B cell (primary cell): ENCODE measurements at places on chromosomes 2 and 18.

GRCh38 chr2:53317861-53318260 is 449.7 kb upstream of the CHAC2 start:
- no peaks in the 10 kb centered on the region for H3K4me1 ChIP-seq
- no peak overlapping the region for H3K27ac ChIP-seq
- H3K27me3 ChIP-seq = no peaks in the 10 kb centered on the region
- no peak overlapping the region for H3K4me3 ChIP-seq

DNA sequence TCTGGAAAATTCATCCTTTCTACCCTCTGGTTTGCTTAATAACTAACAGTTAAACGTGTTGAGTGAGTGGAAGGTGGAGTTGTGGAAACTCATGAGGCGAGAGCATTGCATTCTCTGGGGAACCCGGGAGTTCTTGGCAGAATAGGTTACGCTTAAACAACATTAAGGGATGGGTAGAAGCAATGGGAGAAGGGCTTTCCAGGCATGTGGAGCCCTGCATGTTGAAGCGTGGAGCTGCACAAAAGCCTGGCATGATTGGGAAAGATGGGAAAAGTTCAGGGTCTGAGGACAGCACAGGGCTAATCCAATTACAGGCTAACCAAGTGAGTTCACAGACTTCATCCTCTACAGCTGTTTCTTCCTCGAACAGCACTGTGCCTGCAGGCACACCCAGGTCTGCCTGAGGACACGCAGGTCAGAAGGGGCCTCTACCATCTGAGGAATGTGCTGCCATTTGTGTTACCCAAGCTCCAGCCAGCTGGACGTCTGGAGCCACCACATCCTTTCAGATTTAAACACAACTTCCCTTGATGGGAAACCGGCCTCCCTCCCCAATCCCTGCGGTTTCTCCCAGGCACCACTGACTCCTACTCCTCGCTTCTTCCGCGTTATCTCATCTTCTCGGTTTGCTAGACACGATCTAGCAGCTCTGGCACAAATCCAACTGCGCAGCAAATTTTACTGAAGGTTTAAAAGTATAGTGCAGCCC is 164.2 kb downstream of the ANTXR1 start:
- H3K4me3 ChIP-seq = no peak overlapping the region
- H3K27ac ChIP-seq = no peak overlapping the region
- H3K4me1 ChIP-seq = no peaks in the 10 kb centered on the region
- no peaks in the 10 kb centered on the region for H3K27me3 ChIP-seq

DNA sequence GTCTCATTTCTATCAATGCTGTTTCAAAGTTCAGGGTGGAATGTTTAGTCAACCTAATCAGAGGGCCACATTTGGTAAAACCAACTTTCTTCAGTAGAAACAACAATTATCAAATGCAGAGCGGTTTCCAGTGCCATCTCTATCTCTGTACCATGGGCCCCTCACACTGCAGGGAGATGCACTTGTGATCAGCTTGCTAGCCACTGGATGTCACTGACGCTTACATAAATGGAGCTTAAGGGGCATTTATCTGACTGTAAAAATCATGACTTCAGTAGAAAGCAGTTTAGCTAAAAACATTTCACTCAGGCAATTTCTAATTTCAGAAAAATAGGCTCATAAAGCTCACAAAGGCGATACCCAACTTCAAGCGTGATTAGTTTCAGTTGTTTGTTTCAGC is 678.0 kb downstream of the ZEB2 start:
- no peaks in the 10 kb centered on the region for H3K36me3 ChIP-seq
- H3K27ac ChIP-seq = no peak overlapping the region
- no peak overlapping the region for H3K4me3 ChIP-seq
- H3K27me3 ChIP-seq = no peaks in the 10 kb centered on the region
- DNase-seq = no peak

DNA sequence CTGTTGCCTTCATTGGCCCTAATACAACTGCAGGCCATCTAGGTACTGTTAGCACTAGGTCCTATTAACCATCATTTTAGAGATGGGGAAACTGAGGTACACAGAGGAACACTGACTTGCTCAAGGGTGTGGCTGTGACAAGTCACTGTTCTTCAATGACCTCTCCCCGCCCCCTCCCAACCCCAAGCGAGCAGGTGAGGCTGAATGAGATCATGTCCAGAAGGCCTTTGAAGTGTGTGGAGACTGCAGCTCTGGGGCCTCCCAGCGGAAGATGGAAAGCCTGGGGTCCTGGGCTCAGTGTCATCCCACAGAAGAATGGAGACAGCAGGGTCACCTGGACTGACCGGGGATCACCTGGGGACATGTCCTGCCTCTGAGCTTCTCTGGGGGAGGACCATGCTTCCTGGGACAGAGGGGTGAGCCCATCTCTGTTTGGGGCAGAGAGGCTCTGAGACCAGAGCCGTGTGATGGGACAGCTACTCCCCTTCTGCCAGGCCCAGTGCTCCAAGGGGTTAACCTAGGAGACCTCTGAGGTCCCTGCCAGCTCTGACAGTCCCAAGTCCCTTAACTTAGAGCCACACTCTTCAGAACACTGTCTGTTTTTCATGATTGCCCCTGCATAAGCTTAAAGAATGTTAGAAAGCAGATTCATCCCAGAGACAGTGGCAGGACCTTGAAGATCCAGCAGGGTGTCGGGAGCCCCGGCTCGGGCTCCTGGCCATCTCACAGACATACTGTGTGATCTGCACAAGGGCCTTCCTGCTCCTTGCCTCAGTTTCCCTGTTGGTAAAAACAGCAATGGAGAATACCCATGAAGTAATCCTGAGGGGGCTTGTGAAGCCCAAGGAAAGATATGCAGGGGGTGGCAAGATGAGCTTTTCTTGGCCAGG is 16.7 kb upstream of the FOSL2 start:
- H3K36me3 ChIP-seq = no peaks in the 10 kb centered on the region
- H3K27ac ChIP-seq = no peak overlapping the region
- no peak overlapping the region for H3K4me3 ChIP-seq
- H3K27me3 ChIP-seq = no peaks in the 10 kb centered on the region

DNA sequence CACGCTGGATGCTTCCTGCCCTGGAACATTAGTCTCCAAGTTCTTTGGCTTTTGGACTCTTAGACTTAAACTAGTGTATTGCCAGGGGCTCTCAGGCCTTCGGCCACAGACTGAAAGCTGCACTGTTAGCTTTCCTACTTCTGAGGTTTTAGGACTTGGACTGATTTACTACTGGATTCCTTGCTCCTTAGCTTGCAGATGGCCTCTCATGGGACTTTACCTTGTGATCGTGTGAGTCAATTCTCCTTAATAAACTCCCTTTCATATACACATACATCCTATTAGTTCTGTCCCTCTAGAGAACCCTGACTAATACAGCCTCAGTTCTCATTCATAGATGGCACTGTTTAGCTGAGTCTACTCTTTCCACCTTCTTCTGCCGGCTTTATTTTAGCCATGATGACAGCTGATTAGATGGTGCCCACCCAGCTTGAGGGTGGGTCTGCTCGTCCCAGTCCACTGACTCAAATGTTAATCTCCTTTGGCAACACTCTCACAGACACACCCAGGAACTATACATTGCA is 389.1 kb downstream of the NYAP2 start:
- H3K4me3 ChIP-seq = no peak overlapping the region
- no peak overlapping the region for H3K27ac ChIP-seq
- no peak for DNase-seq

GRCh38 chr18:9323750-9324445 is 10.7 kb upstream of the TWSG1 start:
- no peak overlapping the region for H3K27ac ChIP-seq
- H3K27me3 ChIP-seq = no peaks in the 10 kb centered on the region
- no peak overlapping the region for H3K4me3 ChIP-seq
- DNase-seq = no peak
- H3K4me1 ChIP-seq = no peaks in the 10 kb centered on the region

GRCh38 chr2:8620611-8621382 is 61.1 kb upstream of the ID2 start:
- no peaks in the 10 kb centered on the region for H3K36me3 ChIP-seq
- no peaks in the 10 kb centered on the region for H3K27me3 ChIP-seq
- H3K4me1 ChIP-seq = no peaks in the 10 kb centered on the region
- H3K4me3 ChIP-seq = no peak overlapping the region

GRCh38 chr18:374721-375168 is 106.9 kb upstream of the THOC1 start:
- DNase-seq = no peak
- H3K27me3 ChIP-seq = no peaks in the 10 kb centered on the region
- peaks cover 29% of the 10 kb centered on the region for H3K4me1 ChIP-seq
- no peak overlapping the region for H3K4me3 ChIP-seq
- no peaks in the 10 kb centered on the region for H3K36me3 ChIP-seq

- no peaks in the 10 kb centered on the region for H3K27me3 ChIP-seq
- no peaks in the 10 kb centered on the region for H3K4me1 ChIP-seq
- H3K36me3 ChIP-seq = no peaks in the 10 kb centered on the region
- no peak for DNase-seq
These were observed 220.5 kb downstream of the CYP26B1 start for GRCh38 chr2:71926876-71927756.

- no peak overlapping the region for H3K27ac ChIP-seq
- H3K4me1 ChIP-seq = no peaks in the 10 kb centered on the region
- no peaks in the 10 kb centered on the region for H3K36me3 ChIP-seq
- DNase-seq = no peak
These were observed 580.9 kb downstream of the PLCL1 start for GRCh38 chr2:198385326-198385725.

DNA sequence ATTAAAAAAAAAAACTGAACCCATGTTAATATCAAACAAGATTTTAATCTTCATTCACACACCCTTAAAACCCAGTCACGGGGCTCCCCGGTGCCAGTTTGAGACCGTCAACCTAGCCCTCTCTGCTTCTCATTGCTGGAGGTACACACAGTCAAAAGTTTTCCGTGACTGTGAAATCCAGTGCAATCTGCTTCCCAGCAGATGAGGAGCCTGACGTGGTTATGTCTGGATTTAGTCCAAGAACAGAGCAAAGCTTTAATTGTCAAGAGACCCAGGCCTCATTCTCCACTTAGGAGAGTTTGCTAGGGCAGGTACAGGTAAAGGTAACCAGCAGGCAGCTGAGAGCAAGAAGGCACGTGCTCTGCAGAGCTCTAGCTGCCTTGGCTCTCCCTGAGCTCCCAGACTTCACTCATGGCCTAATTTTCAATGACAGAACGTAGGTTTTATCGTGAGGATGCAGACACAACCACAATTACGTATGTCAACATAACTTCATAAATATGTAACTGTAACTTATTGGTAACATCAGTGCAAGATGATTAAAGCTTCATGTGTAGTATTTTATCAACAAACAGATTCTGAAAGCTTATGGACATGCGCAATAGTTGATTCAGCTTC is 56.3 kb downstream of the SLC16A14 start:
- no peak overlapping the region for H3K27ac ChIP-seq
- H3K36me3 ChIP-seq = no peaks in the 10 kb centered on the region
- H3K27me3 ChIP-seq = peaks cover 1% of the 10 kb centered on the region
- no peaks in the 10 kb centered on the region for H3K4me1 ChIP-seq
- no peak for DNase-seq

GRCh38 chr2:46258937-46259776 is 38.0 kb upstream of the EPAS1 start:
- no peaks in the 10 kb centered on the region for H3K4me1 ChIP-seq
- no peak overlapping the region for H3K4me3 ChIP-seq
- no peak overlapping the region for H3K27ac ChIP-seq
